Esophagus squamous epithelium (tissue), 5 donors: ENCODE measurements at places on chromosomes 7 and 10.

DNA sequence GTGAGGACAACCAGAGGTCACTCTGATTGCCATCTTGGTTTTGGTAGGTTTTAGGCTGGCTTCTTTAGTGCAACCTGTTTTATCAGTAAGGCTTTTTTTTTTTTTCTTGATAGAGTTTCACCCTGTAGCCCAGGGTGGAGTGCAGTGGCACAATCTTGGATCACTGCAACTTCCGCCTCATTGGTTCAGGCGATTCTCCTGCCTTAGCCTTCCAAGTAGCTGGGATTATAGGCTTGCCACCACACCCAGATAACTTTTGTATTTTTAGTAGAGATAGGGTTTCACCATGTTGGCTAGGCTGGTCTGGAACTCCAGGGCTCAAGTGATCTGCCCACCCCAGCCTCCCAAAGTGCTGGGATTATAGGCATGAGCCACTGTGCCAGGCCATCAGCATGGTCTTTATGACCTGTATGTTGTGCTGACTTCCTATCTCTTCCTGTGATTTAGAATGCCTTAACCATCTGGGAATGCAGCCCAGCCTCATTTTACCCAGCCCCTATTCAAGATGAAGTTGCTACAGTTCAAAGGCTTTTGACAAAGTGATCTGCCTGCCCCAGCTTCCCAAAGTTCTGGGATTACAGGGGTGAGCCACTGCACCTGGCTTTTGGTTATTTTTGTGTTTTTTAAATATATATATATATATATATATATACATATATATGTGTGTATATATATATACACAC, 7.0 kb upstream of the ZNF425 start:
- no peak for DNase-seq

GRCh38 chr7:79436378-79436777, 17.1 kb downstream of the MAGI2 start:
- DNase-seq: no peak

DNA sequence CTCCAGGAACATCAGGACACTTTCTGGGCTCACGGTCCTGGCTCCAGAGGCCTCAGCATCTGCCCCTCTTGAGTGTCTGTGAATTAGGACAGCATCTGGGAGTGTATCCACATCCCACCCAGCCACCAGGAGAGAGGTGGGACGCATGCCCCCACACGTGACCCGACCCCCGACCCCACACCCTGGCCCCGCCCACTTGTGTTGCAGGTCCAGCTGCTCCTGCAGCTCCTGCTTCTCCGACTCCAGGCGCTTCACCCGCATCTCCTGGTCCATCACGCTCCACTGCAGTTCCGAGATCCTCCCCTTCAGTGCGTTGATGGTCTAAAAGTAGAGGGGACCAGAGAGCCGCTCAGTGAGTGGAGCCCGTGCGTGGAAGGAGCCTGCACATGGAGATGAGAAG, 13.6 kb downstream of the MAD1L1 start:
- DNase-seq: no peak

DNA sequence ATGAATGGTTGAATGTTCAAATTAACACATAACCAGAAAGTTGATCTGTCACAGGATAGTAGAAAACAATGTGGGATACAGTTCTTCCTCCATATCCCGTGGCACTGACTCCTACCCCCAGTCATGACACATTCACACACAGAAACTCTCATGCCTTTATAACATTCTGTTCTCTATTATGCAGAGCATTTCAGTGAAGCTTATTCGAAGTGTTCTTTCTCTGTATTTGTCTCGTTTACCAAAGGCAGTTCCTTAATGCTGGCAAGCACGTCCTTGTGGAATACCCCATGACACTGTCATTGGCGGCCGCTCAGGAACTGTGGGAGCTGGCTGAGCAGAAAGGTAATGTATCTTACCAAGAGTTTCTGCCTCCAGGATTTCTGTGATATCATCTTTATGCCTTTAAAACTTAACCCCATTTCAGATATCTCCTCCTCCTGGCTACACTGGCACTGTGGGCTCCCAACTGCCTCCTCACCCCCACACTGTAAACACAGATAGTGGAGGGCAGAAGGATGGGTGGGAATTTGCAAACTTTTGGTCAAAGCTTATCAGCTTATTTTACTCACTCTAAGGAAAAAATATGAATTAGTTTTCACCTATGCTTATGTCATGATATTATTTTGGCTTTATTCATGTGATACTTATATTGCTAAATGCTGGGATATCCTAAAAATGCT, 34.1 kb downstream of the BLVRA start:
- no peak for DNase-seq

- DNase-seq: no peak
These were observed 80.5 kb upstream of the TAS2R16 start for GRCh38 chr7:123075838-123076467.
